Activated T-helper 2 cell treated with anti-CD3 and anti-CD28 coated beads, Interferon-gamma antibody, Interleukin-2, Interleukin-4, amounts not matched to agents 10 μg/mL and 5 μg/mL and 100 μg/mL, durations not matched to agents 14 hours and 24 hours and 36 hours (primary cell): ENCODE measurements at places on chromosomes 5 and 9.

GRCh38 chr5:68452286-68452685, 236.7 kb downstream of the PIK3R1 start:
- no peak overlapping the region for H3K27ac ChIP-seq
- H3K36me3 ChIP-seq, result no peaks in the 10 kb centered on the region

GRCh38 chr9:123523001-123523400, 167.0 kb downstream of the CRB2 start:
- no peaks in the 10 kb centered on the region for H3K36me3 ChIP-seq
- no peaks in the 10 kb centered on the region for H3K4me1 ChIP-seq
- no peak overlapping the region for H3K4me3 ChIP-seq
- peaks cover 1% of the 10 kb centered on the region for H3K27me3 ChIP-seq
- no peak for DNase-seq

- no peak overlapping the region for H3K4me3 ChIP-seq
- no peaks in the 10 kb centered on the region for H3K36me3 ChIP-seq
- no peak for DNase-seq
- H3K27ac ChIP-seq, result no peak overlapping the region
These were observed 29.4 kb upstream of the RECK start for GRCh38 chr9:36007316-36007708.

GRCh38 chr5:53568401-53568800, 8.0 kb downstream of the NDUFS4 start:
- no peak for DNase-seq
- H3K27me3 ChIP-seq, result no peaks in the 10 kb centered on the region
- no peaks in the 10 kb centered on the region for H3K36me3 ChIP-seq
- H3K27ac ChIP-seq, result no peak overlapping the region

GRCh38 chr9:136133191-136133958, 14.7 kb upstream of the TMEM250 start:
- no peak overlapping the region for H3K27ac ChIP-seq
- H3K27me3 ChIP-seq, result peaks cover 19% of the 10 kb centered on the region
- H3K4me1 ChIP-seq, result peaks cover 1% of the 10 kb centered on the region
- DNase-seq, result no peak

DNA sequence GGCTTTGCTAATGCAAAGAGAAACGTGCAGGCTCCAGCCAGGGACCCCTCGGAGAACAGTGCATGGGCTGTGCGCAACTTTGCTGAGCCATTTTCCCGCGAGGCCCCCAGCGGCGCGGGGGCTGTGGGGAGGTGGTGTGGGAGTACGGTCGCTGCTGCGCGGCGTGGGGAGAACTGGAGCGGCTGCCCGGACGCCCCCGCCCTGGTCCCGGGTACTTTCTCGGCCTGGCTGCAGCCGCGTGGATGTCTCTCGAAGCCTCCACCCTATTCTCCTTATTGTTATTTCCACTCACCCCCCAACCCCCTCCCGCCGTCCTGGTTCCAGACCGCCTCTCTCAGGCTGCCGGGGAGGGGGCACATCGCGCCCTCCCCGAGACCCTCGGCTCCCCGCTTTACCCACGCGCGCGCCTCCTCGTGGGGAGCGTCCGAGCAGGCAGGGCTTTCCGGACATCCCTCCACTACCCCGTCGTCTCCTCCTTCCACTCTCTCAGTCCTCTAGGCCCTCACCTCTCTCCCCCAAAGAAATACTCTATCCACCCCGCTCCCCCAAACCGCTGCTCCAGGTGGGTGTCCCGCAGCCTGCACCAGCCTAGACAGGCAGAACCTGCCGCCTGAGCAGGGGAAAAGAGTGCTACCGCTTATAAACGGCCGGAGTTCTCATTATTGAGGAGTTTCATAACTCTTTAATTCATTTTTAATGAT, 68.6 kb upstream of the TBCA start:
- H3K36me3 ChIP-seq, result no peaks in the 10 kb centered on the region
- H3K27me3 ChIP-seq, result peaks cover 52% of the 10 kb centered on the region
- H3K4me3 ChIP-seq, result peak overlapping the region; percentile 43
- no peak for DNase-seq

DNA sequence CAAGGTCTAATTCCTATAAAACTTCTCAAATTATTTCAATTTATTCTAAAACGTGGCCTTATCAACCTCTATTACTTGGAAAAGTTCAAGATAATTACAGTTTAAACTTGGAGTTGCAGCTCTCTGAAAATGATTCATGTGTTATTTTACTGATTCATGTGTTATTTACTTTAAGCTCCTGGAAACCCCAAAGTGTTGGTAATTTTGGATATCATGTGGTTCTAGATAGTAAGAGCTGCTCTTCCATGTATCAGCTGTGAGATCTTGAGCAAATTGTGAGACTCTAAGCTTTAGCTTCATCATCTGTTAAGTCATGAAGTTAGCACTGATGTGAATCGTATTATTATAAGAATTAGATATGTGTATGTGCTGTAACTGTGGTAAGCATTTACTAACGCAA, 749.2 kb downstream of the TLE4 start:
- no peaks in the 10 kb centered on the region for H3K36me3 ChIP-seq
- no peak overlapping the region for H3K27ac ChIP-seq
- DNase-seq, result no peak
- H3K27me3 ChIP-seq, result no peaks in the 10 kb centered on the region

- no peaks in the 10 kb centered on the region for H3K27me3 ChIP-seq
- no peak overlapping the region for H3K4me3 ChIP-seq
- no peak for DNase-seq
- no peaks in the 10 kb centered on the region for H3K4me1 ChIP-seq
These were observed 115.9 kb upstream of the MINAR2 start for GRCh38 chr5:129631961-129632360.

DNA sequence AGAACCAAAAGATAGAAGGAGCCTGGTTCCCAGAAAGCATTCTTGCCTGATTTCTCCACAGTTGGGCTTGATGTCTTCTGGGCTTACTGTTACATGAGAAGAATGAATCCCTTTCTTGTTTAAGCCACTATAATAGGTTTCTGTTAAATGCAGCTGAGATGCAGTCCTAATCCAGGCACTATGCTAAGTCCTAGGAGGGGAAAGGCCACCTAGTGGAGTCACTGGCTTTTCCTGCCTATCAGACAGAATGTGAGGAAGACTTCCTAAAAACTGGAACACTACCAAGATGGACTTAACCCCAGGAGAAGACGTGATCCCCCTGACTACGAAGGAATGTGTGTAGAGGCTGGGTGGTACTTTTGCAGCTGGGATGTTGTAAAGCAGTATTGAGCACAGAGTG, 34.3 kb upstream of the FSD1L start:
- peaks cover 49% of the 10 kb centered on the region for H3K27me3 ChIP-seq
- H3K4me3 ChIP-seq, result no peak overlapping the region
- no peak overlapping the region for H3K27ac ChIP-seq
- H3K36me3 ChIP-seq, result no peaks in the 10 kb centered on the region
- peaks cover 7% of the 10 kb centered on the region for H3K4me1 ChIP-seq

DNA sequence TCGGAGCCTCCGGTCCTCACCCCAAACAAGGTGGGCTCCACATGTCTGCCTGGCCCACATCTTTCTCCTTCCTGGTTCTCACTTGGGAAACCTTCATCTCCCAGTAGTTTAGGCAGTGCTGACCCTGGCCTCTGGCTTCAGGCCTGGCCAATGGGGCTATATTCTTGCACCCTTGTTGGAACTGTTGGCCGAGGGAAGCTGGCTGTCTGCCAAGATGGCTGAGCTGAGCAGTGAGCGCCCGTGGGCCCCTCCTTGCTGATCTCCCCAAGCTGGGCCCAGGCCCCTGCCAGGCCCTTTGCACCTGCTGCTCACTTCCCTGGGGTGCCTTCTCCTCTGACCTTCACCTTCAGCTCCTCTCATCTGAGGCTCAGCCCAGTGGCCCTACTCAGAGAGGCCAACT, 31.3 kb downstream of the TSPAN17 start:
- H3K4me1 ChIP-seq, result no peaks in the 10 kb centered on the region
- no peaks in the 10 kb centered on the region for H3K36me3 ChIP-seq
- no peak overlapping the region for H3K27ac ChIP-seq
- no peak overlapping the region for H3K4me3 ChIP-seq

- no peaks in the 10 kb centered on the region for H3K27me3 ChIP-seq
- no peak overlapping the region for H3K4me3 ChIP-seq
- H3K36me3 ChIP-seq, result peaks cover 3% of the 10 kb centered on the region
- no peak for DNase-seq
- H3K4me1 ChIP-seq, result peaks cover 23% of the 10 kb centered on the region
These were observed 42.5 kb downstream of the MFAP3 start for GRCh38 chr5:154081246-154081645.

DNA sequence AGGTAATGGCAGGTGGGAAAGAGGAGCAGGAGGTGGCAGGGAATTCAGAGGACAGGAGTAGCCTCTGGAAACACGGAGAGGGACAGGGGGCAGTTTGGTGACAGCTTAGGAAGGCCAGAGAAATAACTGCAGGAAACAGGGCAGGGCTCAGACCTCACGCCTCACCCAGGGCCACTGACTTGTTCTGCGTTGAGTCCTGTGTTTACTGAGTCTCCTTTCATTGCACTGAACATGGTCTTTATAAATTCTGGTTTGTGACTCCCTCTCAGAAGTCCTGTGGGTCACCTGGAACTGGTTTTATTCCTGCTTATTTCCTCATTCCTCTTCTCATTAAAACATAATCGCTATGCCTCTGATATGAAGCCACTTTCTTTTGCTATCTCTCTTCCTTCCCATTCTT, 55.2 kb upstream of the ZNF622 start:
- no peak overlapping the region for H3K27ac ChIP-seq
- no peaks in the 10 kb centered on the region for H3K27me3 ChIP-seq
- H3K4me1 ChIP-seq, result peaks cover 11% of the 10 kb centered on the region
- H3K36me3 ChIP-seq, result no peaks in the 10 kb centered on the region

- no peak for DNase-seq
- no peak overlapping the region for H3K4me3 ChIP-seq
- H3K4me1 ChIP-seq, result no peaks in the 10 kb centered on the region
- H3K27me3 ChIP-seq, result no peaks in the 10 kb centered on the region
- H3K36me3 ChIP-seq, result peaks cover 56% of the 10 kb centered on the region
These were observed 122.0 kb downstream of the NIPBL start for GRCh38 chr5:36998578-36998977.

DNA sequence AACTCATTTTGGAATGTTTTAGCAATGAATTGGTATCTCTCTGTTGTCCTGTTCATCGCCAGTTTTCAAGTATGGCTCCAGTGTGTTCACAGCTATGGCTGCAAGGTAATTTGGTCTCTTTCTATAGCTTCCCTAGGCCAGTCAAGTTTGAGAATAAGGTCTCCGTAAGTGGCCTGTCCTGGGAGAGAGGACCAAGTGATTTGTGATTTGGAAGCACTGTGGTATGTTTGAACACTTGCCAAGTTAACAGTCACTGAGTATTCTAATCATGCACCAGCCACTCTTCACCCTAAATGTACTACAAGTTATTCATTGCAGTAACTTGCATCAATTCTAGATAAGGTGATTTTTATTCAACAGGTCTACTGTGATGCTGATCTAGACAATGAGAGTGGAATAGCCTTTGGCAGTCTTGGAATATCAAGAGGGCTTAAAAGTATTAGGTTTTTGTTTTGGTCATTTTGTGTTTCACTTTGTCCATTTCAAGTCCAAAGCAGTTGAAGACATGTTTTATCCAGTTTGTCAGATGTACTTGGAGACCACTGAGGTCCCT, 41.1 kb downstream of the G3BP1 start:
- H3K4me3 ChIP-seq, result no peak overlapping the region
- H3K27ac ChIP-seq, result no peak overlapping the region
- H3K27me3 ChIP-seq, result no peaks in the 10 kb centered on the region
- DNase-seq, result no peak
- H3K4me1 ChIP-seq, result peaks cover 18% of the 10 kb centered on the region
- peaks cover 79% of the 10 kb centered on the region for H3K36me3 ChIP-seq

- H3K4me3 ChIP-seq, result no peak overlapping the region
- no peak overlapping the region for H3K27ac ChIP-seq
- H3K36me3 ChIP-seq, result peaks cover 23% of the 10 kb centered on the region
These were observed 39.2 kb downstream of the TLE4 start for GRCh38 chr9:79610791-79611614.

GRCh38 chr5:89712134-89712700, 697.3 kb downstream of the CETN3 start:
- no peak for DNase-seq
- H3K27ac ChIP-seq, result no peak overlapping the region
- no peaks in the 10 kb centered on the region for H3K36me3 ChIP-seq
- H3K4me3 ChIP-seq, result no peak overlapping the region
- no peaks in the 10 kb centered on the region for H3K4me1 ChIP-seq

DNA sequence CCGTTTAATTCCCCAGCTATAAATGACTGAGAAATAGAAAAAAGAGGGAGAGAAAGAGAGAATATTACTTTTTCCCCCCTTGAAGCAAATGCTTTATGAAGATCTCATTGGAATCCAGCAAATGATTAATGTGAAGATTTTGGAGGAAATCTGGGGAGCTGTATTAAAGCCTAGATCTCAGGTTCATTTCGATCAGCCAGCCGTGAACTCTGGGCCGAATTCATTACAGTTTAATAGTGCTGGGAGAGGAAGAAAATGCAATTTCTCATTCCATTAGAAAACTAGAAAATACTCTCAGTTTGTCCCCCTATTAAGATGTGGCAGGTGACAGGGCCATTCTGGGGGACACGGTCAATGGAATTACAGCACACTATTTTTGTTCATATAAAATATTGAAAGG, 4.8 kb downstream of the OTP start:
- DNase-seq, result no peak
- peaks cover 13% of the 10 kb centered on the region for H3K4me1 ChIP-seq
- peaks cover 3% of the 10 kb centered on the region for H3K36me3 ChIP-seq
- H3K27me3 ChIP-seq, result peaks cover 67% of the 10 kb centered on the region
- H3K4me3 ChIP-seq, result no peak overlapping the region

- DNase-seq, result no peak
- H3K36me3 ChIP-seq, result no peaks in the 10 kb centered on the region
- no peak overlapping the region for H3K27ac ChIP-seq
- peaks cover 27% of the 10 kb centered on the region for H3K4me1 ChIP-seq
- H3K4me3 ChIP-seq, result no peak overlapping the region
- no peaks in the 10 kb centered on the region for H3K27me3 ChIP-seq
These were observed 300.1 kb downstream of the MLLT3 start for GRCh38 chr9:20322212-20322611.

DNA sequence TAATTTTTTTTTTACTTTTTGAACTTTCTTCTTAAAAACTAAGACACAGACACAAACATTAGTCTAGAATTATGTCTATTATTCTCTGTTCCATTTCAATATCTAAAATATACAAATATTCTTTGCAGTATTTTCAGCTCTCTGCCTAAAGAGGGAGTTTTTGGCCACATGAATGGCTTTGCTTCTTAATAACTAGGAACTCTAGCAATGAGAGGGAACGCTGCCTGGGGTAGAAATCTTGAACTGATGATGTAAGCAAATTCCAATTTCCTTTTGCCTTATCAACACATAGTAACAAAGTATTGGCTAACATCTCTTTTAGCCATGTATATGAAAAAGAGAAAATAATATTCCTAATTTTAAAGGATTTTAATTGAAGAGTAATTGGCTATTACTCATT, 51.9 kb downstream of the SLC25A46 start:
- H3K27ac ChIP-seq, result no peak overlapping the region
- H3K4me1 ChIP-seq, result peaks cover under 1% of the 10 kb centered on the region
- H3K36me3 ChIP-seq, result no peaks in the 10 kb centered on the region

DNA sequence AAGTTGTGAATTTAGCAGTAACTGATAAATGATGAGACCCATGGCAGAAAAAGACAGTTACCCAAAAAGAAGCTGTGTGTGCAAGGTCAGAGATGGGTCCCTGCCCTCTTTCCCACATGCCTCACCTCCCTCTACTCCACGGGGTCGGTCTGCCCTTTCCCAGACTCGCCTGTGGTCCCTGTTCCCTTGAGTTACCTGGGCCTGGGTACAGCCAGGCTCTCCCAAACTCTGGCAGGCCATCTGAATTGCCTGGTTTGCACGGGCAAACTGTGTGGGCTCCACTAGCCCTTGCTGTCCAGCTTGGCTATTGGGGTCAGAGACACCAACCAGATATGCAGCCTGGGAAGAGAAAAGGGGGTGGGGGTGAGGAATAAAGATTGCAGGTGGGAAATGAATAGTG, 18.4 kb upstream of the TPM2 start:
- peaks cover 88% of the 10 kb centered on the region for H3K36me3 ChIP-seq
- no peak overlapping the region for H3K4me3 ChIP-seq
- H3K27me3 ChIP-seq, result no peaks in the 10 kb centered on the region
- H3K4me1 ChIP-seq, result peaks cover 2% of the 10 kb centered on the region
